ENCODE measurements at places on chromosomes 6 and 20.
A peak's percentile ranks its signal among the peaks of the same experiment; 100 is the strongest.

GRCh38 chr6:29793036-29793356 is 34.6 kb upstream of the HLA-G start:
- no peak for DNase-seq

DNA sequence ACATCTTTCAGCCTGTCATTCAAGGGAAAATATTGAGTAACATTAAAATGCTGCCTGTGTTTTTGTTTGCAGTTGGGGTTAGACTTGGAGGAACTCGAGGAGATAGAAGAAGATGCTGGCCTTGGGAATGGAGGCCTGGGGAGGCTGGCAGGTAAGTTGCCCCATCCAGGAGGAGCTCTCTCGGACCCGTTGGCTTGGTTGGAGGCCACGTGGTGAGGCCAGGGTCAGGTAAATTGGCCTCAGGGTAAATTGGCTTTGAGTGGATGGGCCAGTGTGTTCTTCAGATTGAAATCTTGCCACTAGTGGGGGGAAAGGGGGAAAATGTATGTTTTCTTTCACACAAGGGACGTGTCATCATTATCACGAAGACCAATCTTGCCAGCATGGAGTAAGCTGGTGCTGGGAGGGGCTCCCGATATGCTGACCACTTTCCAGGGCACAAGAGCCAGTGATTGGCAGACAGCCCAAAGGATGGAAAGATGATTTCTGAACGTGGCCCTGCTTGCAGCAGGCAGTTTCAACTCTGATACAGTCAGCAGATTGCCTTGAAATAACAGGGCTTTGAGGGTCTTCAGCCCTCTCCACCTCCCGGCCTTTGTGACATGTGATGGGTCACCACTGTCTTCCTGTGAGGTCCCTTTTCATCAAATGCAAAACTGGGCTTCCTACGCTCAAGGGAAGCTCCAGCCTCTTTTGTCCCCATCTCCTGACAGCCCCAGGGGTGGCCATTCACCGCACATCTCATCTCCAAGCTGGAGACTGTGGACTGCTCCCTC is 21.4 kb downstream of the PYGB start:
- DNase-seq = no peak

DNA sequence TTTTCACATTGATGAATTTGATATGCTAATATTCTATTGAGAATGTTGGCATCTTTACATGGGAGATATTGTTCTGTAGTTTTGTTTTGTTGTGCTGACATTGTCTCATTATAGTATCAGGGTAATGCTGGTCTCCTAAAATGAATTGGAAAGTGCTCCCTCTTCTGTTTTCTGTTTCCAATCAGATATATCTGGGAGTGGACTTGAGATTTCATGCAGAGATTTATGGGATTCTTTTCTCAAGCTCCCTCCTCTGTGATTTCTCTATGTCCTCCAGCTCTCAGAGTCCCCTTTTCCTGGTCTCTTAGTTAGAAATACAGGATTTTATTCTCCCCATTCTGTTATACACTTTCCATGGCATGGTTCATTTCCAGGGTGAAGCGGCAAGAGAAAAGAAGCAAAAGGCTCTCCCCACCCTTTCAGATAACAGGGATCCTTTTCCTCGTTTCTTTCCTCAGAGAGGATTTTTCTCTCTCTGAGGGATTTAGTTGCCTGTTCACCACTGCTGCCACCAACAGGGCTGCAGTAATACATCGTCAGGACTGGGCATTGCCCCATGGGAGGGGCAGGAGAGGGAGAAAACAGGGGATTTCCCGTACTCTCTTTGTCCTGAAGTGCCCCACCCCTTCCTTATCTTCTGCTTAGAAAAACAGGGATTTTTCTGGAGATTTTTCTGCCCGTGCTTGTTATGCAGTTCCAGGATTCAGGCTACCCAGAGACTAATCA is 59.3 kb upstream of the STMND1 start:
- no peak for DNase-seq

DNA sequence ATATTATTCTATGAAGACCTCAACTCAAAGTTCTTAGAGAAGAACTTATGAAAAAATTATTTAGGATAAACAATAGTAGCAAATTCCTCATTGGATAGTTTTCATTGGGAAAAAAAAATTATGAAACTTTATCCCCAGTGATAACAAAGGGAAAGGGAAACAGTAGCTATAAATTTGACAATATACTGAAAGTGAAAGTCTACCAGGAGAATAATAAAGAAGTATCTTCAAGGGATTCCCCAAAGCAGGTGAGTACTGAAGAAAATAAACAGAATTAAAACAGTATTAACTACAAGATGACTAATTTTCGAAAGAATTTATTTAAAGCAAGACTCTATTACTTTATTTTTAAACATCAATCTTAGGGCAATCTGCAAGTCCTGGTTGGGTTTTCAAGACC is 56.4 kb downstream of the REPS1 start:
- DNase-seq = no peak

GRCh38 chr6:77373955-77374354 is 89.3 kb downstream of the HTR1B start:
- DNase-seq = no peak

DNA sequence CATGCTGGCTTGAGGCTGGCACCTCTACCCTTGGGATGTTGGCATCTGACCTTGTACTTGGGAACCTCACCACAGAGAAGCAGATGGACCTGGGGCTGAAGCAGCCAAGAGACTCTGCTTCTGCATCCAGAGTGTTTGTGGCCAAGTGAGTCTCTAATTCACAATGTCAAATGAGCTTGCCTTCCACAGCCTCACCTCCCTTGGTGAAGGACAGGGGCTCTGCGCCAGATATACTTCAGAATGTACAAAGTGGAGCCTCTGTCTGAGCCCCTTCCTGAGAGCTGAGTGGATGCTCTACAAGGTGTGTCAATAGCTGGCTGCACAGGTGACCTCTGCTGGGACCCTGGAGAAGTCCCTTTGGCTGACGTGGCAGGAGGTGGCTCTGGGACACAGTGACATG is 508.9 kb downstream of the CDH26 start:
- no peak for DNase-seq

GRCh38 chr6:41759905-41760579 is 12.8 kb upstream of the PGC start:
- DNase-seq = no peak

DNA sequence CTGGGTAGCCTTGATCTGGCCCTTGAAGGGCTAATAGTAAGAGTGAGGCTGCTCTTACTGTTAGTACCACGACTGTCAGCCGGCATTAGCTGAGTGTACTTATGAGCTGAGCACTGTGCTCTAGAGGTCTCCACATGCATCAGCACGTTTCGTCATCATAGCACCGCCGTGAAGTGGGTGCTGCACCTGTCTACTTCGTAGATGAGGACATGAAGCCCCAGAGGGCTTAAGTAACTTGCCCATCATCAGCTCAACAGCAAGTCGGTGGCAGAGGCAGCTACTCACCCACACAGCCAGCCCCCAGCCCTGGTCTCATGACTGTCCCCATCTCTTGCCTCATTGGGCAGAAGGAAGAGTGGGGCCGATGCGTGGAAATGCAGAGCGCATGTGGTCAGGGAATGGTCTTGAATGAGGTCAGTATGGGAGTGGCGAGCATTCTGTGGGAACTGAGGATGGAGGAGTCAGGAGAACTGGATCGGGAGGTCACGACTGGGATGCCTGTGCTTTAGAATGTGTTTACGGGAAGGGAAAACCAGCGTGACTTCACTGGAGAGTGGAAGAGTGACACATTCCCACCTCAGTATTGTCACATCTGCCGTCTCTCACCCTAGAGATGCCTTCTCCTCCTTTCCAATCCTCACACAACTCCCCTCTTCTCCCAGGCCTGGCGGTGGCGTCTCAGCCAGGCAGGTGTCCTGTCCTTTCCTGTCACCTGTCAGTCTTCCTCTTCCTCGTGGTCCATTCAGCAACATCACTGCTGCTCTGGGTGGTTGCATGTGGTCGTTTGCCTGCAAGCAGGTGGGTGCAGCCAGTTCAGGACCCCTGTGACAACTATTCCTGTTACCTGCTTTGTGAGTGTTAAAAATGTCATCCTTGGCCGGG is 6.0 kb downstream of the SYTL3 start:
- peak; percentile 28 for DNase-seq

- no peak for DNase-seq
These were observed 297.8 kb upstream of the BMP2 start for GRCh38 chr20:6469695-6470094.

- no peak for DNase-seq
These were observed 98.0 kb upstream of the TMEM30A start for GRCh38 chr6:75382634-75382900.

GRCh38 chr20:5113615-5113986 is 6.2 kb downstream of the PCNA start:
- no peak for DNase-seq

DNA sequence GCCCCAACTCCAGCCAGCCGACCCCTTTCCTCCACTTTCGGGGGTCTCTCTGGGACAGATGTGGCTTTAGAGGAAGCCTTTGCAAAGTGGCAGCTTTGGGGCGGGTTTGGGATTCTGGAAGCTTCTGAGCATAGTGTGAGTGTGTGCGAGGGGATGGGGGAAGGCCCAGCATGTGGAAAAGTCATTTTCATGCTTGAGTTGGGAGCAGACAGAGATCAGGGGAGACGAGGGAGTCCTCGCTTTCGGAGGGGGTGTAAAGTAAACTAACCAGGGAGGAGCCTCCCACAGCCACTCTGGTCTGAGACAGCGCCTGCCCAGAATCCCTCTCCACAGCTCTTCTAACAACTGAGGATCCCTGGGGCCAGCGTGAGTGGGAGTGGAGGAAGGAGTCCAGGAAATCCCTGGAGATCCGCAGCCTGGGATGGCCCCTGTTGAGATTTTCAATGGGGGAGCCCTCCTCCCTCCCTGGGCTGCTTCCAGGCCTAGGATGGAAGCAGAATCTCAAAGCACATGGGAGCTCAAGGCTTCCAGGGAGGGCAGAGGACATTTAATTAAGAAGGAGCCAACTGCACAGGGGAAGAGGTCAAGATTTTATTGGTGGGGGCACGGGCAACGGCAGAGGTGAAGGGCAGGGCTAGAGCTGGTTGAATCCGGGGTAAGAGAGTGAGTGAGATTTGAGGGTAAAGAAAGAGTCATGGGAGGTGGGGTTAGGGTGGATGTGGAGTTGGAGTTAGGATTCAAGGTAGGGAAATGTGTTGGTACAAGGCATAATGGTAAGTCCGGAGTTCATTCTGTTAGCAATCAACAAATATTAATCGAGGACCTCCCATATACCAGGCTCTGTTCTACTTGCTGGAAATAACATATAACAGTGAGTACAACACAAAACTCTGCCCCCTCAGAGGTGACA is 102.3 kb upstream of the FOXP4 start:
- no peak for DNase-seq

DNA sequence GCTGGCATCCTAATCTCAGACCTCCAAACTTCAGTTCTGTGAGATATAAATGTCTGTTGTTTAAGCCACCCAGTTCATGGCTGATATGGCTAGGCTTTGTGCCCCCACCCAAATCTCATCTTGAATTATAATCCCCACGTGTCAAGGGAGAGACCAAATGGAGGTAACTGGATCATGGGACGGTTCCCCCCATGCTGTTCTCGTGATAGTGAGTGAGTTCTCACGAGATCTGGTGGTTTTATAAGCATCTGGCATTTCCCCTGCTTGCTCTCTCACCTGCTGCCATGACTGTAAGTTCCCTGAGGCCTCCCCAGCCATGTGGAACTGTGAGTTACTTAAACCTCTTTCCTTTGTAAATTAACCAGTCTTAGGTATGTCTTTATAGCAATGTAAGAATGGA is 56.7 kb downstream of the KIAA0319 start:
- DNase-seq = no peak

DNA sequence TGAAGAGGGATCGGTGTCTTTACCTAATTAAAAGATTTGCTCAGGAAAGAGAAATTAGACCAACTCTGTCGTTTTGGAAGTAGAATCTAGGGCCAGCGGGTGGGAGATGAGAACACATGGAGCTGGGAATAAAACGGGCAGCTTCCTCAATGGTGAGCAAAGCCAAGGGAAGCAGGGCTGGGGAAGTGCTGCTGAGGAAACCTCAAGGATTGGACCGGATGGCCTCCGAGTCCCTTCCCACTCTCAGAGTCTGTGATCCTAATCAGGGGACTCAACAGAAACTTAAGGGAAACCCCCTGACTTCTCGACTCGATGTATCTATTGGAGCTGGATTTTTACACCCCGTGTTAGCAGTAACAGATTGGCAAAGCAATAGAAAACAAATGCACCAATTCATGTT is 10.8 kb downstream of the GCNT2 start:
- no peak for DNase-seq

- no peak for DNase-seq
These were observed 42.8 kb downstream of the HLA-DPB1 start for GRCh38 chr6:33118525-33119123.

DNA sequence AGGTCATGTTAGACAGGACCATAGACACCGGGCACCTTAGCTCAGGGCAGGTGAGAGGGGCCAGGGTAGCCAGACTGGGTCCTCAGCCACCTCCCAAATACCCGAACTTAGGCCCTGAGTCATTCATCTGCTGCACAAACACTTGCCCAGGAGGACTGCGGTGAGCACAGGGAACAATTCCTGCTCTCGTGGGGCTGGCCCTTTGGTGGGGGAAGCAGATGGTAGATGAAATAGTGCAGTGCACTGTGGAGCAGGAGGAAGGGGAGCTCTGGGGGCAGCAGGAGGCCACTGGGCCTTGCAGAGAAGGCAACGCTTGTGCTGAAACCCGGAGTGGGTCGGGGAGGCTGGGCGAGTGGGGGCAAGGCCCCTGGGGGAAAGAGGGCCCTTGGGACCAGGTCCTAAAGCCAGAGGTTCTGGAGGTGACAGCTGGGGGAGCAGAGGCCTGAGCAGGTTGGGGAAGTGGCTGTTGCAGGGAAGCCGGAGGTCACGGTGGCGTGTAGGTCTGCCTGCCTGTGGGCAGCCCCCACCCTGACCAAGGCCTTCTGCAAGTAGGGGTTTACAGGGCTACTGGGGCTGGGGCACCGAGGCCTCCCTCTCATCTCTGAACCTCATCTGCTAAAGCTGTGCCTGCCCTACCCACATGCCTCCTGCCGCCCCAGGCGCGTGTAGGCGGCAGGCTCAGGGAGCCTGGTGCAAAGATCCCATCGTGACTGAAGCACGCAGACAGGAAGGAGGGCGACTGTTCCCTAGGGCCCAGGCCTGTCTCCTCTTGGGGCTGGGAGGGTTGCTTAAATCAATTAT is 4.7 kb upstream of the NPBWR2 start:
- peak; percentile 18 for DNase-seq

GRCh38 chr6:108711071-108711470 is 137.2 kb upstream of the ARMC2 start:
- DNase-seq = no peak

DNA sequence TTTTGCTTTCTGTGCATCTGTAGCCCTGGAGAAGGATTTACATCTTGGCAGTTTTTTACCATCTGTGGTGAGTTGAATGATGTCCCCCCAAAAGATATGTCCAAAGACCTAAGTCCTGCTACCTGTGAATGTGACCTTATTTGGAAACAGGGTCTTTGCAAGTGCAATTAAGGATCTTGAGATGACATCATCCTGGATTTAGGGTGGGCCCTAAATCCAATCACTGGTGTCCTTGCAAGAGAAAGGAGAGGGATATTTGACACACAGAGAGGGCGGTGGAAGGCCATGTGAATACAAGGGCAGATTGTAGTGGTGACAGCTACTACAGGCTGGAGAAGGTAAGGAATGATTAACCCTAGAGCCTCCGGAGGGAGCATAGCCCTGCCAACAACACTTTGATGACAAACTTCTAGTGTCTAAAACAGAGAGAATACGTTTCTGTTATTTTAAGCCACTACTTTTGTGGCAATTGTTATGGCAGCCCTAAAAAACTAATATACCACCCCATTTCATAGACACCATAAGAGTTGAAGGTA is 35.1 kb downstream of the MKKS start:
- no peak for DNase-seq
